ENCODE measurements at places on chromosomes 3 and 15.

- no peak for DNase-seq
These were observed 24.5 kb upstream of the TOP2B start for GRCh38 chr3:25689226-25689625.

GRCh38 chr15:75202251-75203016 is 752 bp downstream of the C15orf39 start:
- peak; percentile 89 for DNase-seq

DNA sequence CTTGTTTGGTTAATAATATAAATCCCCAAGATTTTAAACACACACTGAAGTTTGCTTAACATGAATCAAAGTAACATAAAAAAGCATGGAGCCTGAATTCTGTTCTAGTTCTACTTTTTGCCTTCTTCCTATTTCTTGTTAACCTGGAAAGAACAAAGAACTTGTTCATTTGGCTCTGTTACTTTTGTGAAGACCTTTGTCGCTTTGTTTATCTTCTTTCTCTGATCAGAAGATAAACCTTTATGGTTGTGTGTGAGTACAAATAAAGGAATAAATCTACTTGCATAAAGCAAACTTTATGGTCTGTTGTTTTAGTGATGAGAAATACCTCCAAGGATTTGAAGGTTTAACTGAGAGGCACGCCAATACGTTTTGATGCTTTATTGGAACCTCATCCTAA is 210.1 kb upstream of the SATB1 start:
- no peak for DNase-seq

DNA sequence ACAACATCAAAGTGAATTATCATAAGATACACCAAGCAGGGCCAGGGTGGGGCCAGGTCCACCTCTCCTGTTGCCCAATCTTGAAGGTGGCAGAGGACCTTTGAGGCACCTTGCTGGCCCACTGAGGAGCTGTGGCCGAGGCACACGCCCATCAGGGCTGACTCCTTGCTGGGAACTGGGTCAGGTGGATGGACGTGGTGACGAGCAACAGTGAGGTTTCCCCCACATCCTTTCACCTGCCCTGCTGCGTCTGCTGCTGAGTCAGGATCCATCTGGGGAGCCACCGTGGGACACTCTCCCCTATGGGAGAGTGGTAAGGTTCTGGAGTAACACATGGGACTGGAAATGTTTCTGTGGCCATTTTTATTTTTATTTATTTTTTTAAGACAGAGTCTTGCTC is 17.3 kb upstream of the FURIN start:
- DNase-seq, result no peak

GRCh38 chr15:70505936-70506912 is 257.1 kb downstream of the UACA start:
- no peak for DNase-seq

GRCh38 chr3:49725906-49726681 is 2.3 kb upstream of the GMPPB start:
- DNase-seq, result no peak

DNA sequence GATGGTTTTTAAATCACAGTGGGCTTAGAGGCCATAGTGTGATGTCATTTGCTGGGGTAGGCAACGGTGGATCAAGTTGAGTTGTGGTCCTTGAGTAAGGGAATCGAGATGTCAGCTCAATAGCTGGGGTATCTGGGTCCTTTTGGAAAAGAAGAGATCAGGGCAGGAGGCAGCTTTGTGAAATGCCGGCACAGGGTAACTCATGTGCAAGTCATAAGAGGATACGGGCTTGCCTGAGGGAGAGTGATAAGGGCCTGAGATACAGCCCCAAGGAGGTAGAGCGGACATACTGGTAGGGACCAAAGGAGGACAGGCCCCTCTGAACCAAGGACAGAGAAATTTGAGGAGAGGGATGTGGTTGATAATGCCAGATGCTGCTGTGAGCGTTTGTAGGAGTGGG is 4.2 kb upstream of the FAM131A start:
- no peak for DNase-seq

- no peak for DNase-seq
These were observed 47.4 kb upstream of the ITGA11 start for GRCh38 chr15:68479406-68479805.

DNA sequence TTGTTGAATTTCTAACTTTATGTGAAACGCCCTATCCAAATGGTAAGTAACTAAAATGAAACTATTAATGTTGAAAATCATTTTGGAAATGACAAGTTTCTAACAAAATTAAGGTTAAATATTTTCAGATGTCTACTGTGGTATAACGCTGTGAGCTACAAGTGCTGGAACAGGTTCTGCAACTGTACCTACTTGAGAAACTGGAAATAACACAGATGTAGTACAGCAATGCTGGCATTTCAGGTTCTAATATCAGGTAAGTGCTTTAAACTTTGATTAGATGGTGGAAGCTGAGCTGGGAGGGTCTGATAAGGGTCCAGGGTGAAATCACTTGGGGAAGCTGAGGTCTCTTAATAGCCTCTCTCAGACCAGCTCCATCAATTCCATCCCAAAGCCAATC is 315.1 kb downstream of the STXBP5L start:
- no peak for DNase-seq

DNA sequence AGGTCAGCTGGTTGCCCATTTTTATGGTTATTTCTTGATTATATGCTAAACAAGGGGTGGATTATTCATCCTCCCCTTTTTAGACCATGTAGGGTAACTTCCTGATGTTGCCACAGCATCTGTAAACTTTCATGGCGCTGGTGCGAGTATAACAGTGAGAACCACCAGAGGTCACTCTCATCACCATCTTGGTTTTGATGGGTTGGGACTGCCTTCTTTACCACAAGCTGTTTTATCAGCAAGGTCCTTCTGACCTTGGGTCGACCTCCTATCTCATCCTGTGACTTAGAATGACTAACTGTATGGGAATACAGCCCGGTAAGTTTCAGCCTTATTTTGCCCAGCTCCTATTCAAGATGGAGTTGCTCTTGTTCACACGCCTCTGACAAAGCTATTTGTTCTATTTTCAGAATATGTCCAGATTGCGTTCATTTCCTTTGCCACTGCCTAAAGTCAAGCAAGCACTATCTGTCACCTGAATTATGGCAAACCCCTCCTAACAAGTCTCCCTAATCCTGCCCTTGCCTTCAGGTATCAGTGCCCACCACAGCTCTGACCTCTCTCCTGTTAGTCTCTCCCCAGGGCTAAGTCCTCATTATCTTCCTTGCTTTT is 308.5 kb downstream of the ROBO2 start:
- DNase-seq, result no peak

GRCh38 chr3:138195481-138195880 is 8.4 kb downstream of the ARMC8 start:
- no peak for DNase-seq

DNA sequence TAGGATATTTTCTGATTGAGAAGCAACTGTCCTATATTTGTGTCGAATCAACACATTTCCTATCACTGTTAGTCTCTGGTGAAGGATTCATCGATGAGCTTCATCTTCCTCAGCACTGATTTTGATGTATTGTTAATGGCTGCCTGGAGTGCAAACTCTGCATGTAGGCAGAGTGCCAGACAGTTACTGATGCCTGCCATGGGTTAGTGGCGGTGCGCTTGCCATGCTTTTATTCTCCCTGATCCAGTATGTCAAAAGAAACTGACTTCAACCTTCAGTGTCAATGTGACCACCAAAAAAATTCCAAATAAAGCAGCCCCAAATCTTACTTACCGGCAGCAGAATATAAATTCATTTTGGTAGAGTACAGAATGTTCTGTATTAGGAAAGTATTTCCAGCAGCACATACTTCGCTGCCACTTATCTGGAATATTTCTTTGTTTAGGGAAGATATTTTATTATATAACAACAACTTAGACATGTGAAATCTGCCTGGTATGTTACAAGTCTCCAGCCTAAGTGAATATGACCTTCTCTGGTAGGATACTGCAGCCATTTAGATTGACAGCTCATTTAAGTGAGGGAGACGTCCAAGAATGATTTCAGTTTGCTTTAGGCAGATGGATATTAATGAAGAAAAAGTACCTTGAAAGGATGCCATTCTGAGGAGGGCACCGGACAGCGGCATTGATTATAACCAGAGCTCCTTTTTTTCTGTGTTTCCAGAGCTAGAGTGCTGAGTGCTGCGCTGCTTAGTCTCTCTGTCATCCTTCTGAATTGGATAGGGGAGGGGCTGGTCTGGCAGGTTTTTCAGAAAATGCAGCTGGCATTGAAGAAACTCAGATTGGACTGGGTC is 59.9 kb downstream of the ARHGEF26 start:
- no peak for DNase-seq

GRCh38 chr15:34722439-34722836 is 32.4 kb downstream of the GJD2 start:
- DNase-seq, result peak; percentile 54

- no peak for DNase-seq
These were observed 35.4 kb upstream of the ESYT3 start for GRCh38 chr3:138398791-138399575.

- DNase-seq, result no peak
These were observed 10.9 kb upstream of the CD200 start for GRCh38 chr3:112321867-112322652.

- no peak for DNase-seq
These were observed 61.2 kb downstream of the VPS8 start for GRCh38 chr3:184873141-184873540.

GRCh38 chr15:75832114-75832513 is 11.1 kb upstream of the UBE2Q2 start:
- DNase-seq, result no peak

GRCh38 chr3:59607656-59608055 is 557.8 kb upstream of the CFAP20DC start:
- no peak for DNase-seq

GRCh38 chr3:45567730-45568172 is 26.8 kb upstream of the LIMD1 start:
- DNase-seq, result no peak

- no peak for DNase-seq
These were observed 286.9 kb downstream of the EPHB1 start for GRCh38 chr3:135081856-135082434.

GRCh38 chr3:8460050-8460708 is 41.4 kb upstream of the LMCD1 start:
- no peak for DNase-seq

GRCh38 chr3:24494618-24495325 is at the start of gene THRB:
TSS of gene THRB (minus strand) at chr3:24494850.
- DNase-seq, result peak; percentile 64

DNA sequence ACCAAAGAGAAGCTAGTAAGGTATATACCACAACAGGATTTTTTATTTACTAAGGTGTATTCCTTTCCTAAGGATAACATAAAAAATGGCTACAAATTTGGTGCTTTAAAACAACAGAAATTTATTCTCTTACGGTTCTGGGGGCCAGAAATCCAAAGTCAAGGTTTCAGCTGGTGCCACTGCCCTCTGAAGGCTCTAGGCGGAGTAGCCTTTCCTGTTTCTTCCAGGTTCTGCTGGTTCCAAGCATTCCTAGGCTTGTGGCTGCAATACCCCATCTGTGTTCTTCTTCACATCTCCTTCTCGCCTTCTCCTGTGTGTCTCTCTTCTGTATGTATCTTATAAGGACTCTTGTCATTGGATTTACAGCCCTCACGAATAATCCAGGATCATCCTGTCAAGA is 549.9 kb downstream of the GRM7 start:
- no peak for DNase-seq

GRCh38 chr3:48466386-48467109 is 20.0 kb downstream of the ATRIP start:
- DNase-seq, result no peak

DNA sequence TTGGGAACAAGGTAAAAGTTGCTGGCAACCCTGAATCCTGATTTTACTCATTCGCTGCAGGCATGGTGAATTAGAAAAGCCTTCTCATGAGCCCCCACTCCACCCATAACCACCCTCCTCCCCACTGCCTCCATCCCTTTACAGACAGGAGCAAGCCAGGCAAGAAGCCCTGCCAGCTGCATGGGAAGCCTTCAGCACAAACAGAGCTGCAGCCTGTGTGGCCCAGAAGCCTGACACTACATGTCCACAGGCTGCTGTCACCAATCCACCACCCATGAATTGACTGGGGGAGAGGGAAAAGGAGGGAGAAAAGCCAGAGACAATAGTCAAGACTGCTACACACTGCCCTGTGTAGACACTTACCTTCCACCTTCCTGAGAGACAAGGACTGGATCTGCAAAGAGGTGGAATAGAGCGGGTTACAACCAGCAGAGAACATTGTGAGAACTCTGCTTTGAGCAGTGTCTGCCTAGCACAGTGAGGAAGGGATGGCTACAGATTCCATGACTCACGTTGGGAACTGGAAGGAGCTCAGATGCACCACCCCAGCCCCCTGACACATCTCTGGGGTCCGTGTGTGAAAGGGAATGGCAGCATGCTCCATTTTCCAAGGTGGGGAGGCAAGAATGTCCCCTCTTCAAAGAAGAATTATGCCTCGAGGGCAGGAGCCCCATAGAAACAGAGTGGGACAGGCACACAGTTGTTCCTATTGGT is 33.9 kb downstream of the DZIP1L start:
- peak; percentile 25 for DNase-seq

GRCh38 chr3:37162501-37163245 is 11.7 kb downstream of the LRRFIP2 start:
- DNase-seq, result no peak

DNA sequence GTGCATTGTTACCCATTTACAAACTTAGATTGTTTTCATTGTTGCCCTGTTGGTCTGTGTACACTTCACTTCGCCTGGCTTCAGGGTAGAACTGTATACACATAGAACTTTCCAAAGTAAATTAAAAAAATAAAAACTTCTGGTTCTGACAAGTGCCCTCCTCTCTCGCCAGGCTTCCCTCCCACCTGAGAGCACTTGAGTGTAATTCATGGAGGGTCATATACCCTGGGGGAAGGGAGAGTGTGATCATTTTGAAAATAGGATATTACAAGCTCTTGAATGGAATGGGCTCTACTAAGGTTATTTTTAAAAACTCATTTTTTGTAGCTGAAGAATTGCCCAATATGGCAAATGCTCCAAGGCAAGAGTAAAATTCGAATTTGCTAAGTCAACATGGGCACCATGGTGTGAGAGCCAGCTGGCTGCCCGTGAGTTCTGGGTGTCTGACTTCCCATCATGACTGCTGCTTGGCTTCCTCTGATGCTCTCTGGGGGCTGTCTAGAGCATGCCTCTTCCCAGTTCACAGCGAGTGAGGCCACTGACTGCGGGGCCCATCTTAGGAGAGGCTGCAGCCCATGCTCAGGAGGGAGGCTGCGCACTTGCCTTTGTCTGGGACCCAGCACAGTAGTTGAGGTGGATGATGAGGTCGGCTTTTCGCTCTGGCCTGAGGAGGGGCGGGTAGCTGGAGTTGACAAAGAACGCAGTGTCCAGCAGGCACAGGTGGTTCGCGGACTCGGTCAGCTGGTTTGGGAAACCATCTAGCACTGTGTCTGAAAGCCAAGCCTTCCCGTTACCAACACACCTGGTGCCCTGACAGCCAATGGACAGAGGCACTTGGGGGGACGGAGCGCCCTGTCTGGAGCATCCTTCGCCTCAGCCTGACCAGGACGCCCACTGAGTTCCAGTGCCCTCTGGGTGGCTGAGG is 13.1 kb upstream of the EHD4 start:
- DNase-seq, result no peak

All from hepatic stellate cell (primary cell).